Activated CD4-positive, alpha-beta memory T cell treated with anti-CD3 and anti-CD28 coated beads, Interleukin-2, amount 10 ng/mL, durations not matched to agents 7 days and 5 days (primary cell): ENCODE measurements at places on chromosomes 4 and X. TPM values are rescaled to one million over a fixed set of nuclear protein-coding genes. Genes with fewer than 3 reads are reported as not detected.

- H3K4me1 ChIP-seq: peaks cover 11% of the 10 kb centered on the region
- H3K36me3 ChIP-seq: no peaks in the 10 kb centered on the region
- H3K27ac ChIP-seq: no peak overlapping the region
- DNase-seq: no peak
Measured at GRCh38 chr4:68272380-68272779, 26.9 kb upstream of the TMPRSS11B start.

DNA sequence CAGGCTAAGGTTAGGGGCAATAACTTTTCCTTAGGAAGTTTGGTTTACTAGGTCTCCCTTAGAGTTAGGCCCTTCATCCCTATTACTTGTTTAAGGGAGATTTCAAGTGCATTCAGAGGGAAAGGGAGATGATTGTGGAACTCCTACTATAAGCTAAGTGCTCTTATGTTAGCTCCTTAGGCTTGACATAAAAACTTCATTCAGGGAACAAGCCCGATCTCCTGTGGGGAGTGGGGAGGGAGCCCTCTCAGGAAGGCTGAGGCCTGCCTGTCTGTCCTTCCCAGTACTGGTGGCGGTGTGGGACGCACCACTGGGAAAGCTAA is 8.0 kb downstream of the KLF3 start:
- H3K27ac ChIP-seq: no peak overlapping the region
- H3K36me3 ChIP-seq: peaks cover 3% of the 10 kb centered on the region
- peaks cover 78% of the 10 kb centered on the region for H3K4me1 ChIP-seq
- DNase-seq: no peak
- H3K4me3 ChIP-seq: no peak overlapping the region
- peaks cover 13% of the 10 kb centered on the region for H3K27me3 ChIP-seq

GRCh38 chrX:120775959-120776358 is 99.7 kb downstream of the CT47B1 start:
- H3K4me1 ChIP-seq: no peaks in the 10 kb centered on the region
- H3K27ac ChIP-seq: no peak overlapping the region
- no peak overlapping the region for H3K4me3 ChIP-seq
- H3K27me3 ChIP-seq: no peaks in the 10 kb centered on the region

Gene ZFP92
- total RNA-seq: 1.9 TPM

- H3K27me3 ChIP-seq: no peaks in the 10 kb centered on the region
- H3K4me3 ChIP-seq: no peak overlapping the region
- H3K36me3 ChIP-seq: no peaks in the 10 kb centered on the region
- H3K4me1 ChIP-seq: no peaks in the 10 kb centered on the region
Measured at GRCh38 chr4:173793937-173794510, 264.0 kb upstream of the HAND2 start.

Gene TREX2
- 1.8 TPM for total RNA-seq

- no peak overlapping the region for H3K27ac ChIP-seq
- no peak overlapping the region for H3K4me3 ChIP-seq
- no peaks in the 10 kb centered on the region for H3K27me3 ChIP-seq
- H3K4me1 ChIP-seq: peaks cover under 1% of the 10 kb centered on the region
- peaks cover 35% of the 10 kb centered on the region for H3K36me3 ChIP-seq
- no peak for DNase-seq
Measured at GRCh38 chr4:145820407-145820806, 118.2 kb downstream of the ZNF827 start.

- no peaks in the 10 kb centered on the region for H3K36me3 ChIP-seq
- H3K27ac ChIP-seq: no peak overlapping the region
- no peak for DNase-seq
- no peaks in the 10 kb centered on the region for H3K27me3 ChIP-seq
Measured at GRCh38 chr4:72496119-72496518, 72.9 kb downstream of the ADAMTS3 start.

- H3K4me1 ChIP-seq: no peaks in the 10 kb centered on the region
- DNase-seq: no peak
- H3K36me3 ChIP-seq: no peaks in the 10 kb centered on the region
- no peaks in the 10 kb centered on the region for H3K27me3 ChIP-seq
- no peak overlapping the region for H3K4me3 ChIP-seq
- H3K27ac ChIP-seq: no peak overlapping the region
Measured at GRCh38 chr4:92847026-92847425, 543.3 kb downstream of the GRID2 start.
